ENCODE measurements at places on chromosomes 2 and 18.

DNA sequence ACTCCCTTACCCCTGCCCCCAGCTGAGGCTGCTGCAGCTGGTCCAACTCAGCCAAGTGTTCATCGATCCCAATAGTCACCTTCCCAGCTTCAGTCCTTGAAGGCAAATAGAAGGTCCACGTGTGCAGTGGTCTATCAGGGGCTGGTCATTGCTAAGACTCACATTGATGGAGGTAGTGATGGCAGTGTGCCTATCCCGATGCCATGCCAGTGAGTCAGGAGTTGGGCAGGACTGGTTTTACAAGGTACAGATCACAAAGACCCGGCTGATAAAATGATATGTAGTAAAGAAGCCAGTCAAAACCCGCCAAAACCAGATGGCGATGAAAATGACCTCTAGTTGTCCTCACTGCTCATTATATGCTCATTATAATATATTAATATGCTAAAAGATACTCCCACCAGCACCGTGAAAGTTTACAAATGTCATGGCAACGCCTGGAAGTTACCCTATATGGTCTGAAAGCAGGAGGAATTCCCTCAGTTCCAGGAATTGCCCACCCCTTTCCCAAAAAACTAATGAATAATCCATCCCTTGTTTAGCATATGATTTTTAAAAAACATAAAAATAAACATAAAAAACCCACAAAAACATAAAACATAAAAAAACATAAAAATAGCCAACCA lies 2.9 kb upstream of the C2orf80 start:
- DNase-seq, result no peak

- no peak for DNase-seq
Measured at GRCh38 chr2:130373808-130374365, 18.0 kb downstream of the PTPN18 start.

DNA sequence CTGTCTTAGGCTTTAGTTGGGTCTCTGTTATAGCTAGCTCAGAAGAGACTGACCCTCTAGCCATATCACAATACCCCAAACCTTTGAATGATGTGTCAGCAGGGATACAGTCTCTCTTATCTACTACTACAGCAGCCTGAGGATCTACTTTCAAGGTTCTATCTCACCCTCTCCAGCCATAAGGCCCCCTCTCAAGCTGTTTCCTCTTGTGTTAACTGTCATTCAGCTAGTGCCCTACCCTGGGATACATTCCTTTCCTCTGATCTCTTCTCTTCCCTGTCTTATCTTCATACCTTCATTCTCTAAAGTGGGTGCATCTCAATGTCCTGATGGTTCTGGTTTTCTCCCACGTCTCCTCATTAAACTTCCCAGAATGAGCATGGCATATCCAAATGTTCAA lies 434.7 kb downstream of the NRXN1 start:
- peak; percentile 67 for DNase-seq

GRCh38 chr2:162821176-162821575 lies 17.4 kb downstream of the KCNH7 start:
- DNase-seq, result no peak

DNA sequence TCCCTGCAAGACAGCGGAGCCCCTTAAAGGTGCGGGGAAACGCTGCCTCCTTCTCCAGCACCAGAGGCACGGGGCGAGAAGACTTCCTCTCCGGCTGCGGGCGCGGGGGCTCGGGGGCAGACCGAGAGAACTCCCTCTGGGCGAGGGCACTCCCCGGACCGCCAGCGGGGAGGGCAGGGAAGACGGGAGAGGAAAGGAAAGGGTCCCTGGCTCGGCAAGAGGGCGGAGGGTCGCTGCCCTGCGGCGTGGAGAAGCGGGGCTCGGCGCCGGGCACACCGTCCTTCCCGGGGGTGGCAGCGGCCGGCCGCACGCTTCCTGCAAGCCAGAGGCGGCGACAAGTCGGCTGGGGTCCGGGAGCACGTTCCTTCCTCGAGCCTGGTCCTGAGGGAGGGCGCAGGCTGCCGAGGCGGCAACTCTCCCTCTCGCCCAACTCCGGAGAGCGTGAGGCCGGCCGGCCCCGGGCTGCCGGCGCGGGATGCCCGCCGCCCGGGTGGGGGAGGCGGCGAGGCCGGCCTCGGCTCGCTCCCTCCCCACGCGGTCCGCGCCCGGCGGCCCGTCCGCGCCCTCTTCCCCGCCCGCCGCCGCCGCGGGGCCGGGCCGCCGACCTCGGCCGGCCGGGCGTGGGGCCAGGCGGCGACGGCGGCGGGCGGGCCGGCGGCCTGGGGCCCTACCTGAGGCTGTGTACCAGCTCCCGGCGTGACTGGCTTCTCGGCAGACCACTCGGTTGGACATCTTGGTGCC lies 1.1 kb downstream of the MEMO1 start:
- peak; percentile 53 for DNase-seq

- peak; percentile 57 for DNase-seq
Measured at GRCh38 chr2:202171241-202171825, 67.1 kb downstream of the SUMO1 start.

- DNase-seq, result no peak
Measured at GRCh38 chr2:107591561-107592279, 235.0 kb upstream of the RGPD4 start.

DNA sequence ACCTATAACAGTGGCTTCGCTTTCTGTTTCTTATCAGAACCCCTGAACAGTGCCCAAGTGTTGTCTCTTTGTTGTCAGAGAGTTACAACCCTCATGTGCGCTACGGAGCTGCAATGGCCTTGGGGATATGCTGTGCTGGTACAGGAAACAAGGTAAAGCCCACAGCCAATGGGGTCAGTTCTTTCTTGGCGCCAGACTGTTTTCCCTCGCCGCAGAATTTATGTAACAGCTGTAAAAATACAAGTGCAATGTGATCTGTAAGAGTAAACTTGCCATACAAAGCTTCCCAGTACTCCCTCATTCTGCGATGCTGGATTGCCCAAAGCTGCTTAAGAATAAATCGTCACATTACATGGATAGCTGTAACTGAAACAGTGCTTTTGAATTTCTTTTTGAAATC lies 13.9 kb upstream of the HTR2B start:
- DNase-seq, result no peak
